Renal pelvis (tissue), 12 donors: ENCODE measurements at places on chromosomes 12 and 14. TPM values are rescaled to one million over a fixed set of nuclear protein-coding genes. Genes with fewer than 3 reads are reported as not detected.

GRCh38 chr12:124604264-124604680 lies 36.9 kb upstream of the NCOR2 start:
- DNase-seq = no peak

- DNase-seq = no peak
Measured at GRCh38 chr14:22547313-22547947, 41.6 kb downstream of the DAD1 start.

DNA sequence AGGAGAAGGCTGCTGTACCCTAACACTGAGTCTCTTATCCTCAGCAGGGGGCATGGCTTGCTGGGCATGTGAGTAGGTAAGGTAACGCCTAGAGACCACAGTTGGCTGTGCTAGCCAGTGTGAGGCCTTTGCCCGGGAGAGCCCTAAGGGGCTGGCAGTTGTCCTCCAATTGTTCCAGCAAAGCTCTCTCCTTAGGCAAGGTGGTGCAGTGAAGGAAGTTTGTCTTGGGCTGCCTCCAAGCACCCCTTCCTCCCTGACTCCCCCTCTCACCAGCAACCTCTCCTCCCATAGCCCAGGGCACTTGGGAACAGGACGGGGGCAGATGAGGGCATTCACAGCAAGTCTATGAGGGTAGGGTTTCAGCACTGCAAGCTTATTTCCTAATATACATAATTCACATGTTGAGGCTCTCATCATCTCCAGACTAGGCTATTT lies 23.0 kb downstream of the LACRT start:
- no peak for DNase-seq

- DNase-seq = no peak
Measured at GRCh38 chr12:21526721-21527345, 737 bp downstream of the SPX start.

- no peak for DNase-seq
Measured at GRCh38 chr12:3496957-3497356, 6.0 kb downstream of the PRMT8 start.

DNA sequence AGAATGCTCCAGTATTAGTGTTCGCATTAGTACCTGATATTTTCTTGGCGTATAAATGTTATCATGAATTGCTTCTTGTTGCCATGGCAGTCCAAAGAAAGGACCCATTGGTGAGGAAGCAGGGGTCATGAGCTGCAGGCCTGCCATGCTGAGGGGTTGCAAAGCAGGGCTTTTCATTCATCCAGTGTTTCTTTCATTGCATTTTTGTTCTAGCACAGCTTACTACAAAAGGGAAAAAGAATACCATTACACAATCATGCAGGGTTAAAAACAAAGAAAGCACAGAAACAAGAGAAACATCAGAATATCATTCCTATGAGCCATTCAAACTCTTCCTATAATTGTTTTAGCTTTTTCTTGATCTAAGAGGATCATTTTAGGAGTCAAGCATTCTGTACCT lies 24.0 kb downstream of the DICER1 start:
- DNase-seq = no peak

- DNase-seq = peak; percentile 40
Measured at GRCh38 chr14:85444635-85445034, 85.3 kb upstream of the FLRT2 start.

GRCh38 chr12:51973560-51973959 lies 22.1 kb downstream of the ACVR1B start:
- DNase-seq = no peak

GRCh38 chr12:28308891-28309290 lies 118.6 kb downstream of the CCDC91 start:
- DNase-seq = no peak

- peak; percentile 59 for DNase-seq
Measured at GRCh38 chr14:89415159-89415558, 1.9 kb downstream of the FOXN3 start.

- DNase-seq = no peak
Measured at GRCh38 chr14:105155071-105155651, 13.4 kb downstream of the JAG2 start.

GRCh38 chr14:101997429-101998336 lies 33.3 kb downstream of the DYNC1H1 start:
- DNase-seq = no peak

DNA sequence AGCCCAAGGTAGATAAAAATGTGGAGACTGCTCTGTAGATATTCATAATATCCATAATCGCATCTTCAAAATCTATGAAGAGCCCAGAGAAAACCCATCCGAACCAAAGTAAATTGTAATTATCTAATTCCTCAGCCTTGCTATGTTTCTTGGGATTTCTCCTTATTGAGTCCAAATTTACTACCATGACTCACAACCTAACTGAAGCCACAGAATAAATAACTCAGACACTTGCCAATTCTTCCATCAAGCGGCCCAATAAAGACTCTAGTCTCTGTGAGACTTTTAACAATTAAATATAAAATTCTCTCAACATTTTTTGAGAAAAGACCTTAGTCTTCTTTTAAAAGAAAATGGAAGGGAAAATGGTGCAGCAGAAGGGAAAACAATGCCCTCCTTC lies 409.8 kb downstream of the DAD1 start:
- DNase-seq = no peak

DNA sequence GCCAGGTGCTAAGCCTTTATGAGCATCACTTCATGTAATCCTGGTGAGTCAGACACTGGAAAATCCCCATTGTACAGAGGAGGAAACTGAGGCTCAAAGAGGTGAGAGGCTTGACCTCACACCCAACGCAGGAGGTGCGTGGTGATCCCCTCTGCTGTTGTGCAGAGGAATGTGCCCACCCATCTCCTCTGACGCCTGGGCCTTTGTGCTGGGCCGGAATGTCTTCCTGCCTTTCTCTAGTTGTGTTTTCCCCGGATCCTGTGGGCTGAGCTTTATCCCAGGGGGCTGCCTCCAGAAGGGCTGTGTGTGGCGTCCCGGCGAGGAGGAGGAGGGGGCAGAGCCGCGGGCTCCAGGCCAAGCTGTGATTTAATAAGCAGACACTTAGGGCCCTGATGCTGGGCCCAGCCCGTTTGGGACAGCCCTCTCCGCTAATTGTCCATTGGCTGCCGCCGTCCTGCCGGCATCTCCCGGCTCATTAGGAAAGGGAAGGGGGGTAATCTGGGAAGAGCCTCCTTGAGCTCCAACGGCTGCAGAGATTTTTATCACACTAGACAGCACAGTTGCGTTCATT lies 653.6 kb downstream of the MED13L start:
- DNase-seq = no peak

DNA sequence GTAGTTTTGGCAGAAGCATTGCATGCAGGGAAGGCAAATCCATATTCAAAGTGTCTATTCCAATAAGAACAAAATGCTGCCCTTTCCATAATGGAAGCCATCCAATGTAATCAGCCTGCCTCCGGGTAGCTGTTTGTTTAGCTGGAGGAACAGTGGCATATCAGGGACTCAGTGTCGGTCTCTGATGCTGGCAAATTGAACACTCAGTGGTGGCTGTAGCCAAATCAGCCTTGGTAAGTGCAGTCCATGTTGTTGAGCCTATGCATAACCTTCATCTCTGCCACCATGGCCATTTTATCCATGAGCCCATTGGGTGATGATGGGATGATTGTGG lies 147.8 kb upstream of the MAX start:
- no peak for DNase-seq

DNA sequence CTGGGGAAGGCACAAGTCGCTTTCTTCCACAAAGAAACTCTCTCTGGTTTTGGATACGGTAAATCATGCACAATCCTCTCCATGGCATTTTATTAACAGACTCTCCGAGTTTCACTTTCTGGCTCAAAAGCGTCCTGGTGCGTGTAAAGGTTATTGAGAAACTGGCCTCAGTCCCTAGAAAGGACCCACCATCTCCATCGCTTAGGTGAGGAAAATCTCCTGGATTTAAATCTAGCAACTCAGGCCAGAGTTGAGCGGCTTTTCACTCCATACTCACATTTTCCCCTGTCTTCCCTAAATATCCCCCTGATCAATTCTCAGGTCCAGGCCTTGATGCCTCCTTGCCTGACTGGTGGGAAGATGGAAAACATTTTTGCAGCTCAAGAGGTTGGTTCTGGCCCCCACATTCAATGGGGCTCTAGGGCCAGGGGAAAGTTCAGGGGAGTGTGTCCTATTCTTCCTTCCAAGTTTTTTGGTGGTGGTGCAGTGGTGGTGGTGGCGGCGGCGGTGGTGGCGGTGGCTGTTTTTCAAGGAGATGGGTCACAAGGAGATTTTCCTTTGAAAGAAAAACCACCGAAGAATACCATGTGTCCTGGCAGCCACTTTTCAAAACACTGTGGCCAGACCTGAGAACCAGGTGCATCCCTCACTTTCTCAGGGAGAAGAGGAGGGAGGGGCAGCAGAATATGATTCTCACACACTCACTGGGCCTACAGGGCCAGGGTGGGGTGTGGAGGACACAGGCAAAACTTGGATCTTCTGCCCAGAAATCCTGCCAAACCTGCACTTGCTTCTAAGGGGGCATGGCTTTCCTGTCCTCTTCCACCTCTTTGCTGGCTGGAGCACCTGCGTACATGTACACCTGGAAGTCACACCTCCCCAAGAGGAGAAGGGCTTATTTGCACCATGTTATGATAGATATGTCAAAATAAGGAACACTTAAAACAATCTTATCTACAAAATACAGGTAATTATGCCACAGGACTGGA lies 46.7 kb upstream of the PNMA1 start:
- no peak for DNase-seq

- DNase-seq = no peak
Measured at GRCh38 chr12:71195338-71195896, 37.6 kb upstream of the TSPAN8 start.

- DNase-seq = no peak
Measured at GRCh38 chr14:94213021-94213420, 38.9 kb downstream of the PPP4R4 start.

GRCh38 chr14:52678591-52678990 lies 16.8 kb downstream of the ERO1A start:
- no peak for DNase-seq

GRCh38 chr12:48947727-48948126 lies 9.6 kb downstream of the ARF3 start:
- DNase-seq = no peak

GRCh38 chr12:1564067-1564466 lies 30.3 kb downstream of the FBXL14 start:
- no peak for DNase-seq

DNA sequence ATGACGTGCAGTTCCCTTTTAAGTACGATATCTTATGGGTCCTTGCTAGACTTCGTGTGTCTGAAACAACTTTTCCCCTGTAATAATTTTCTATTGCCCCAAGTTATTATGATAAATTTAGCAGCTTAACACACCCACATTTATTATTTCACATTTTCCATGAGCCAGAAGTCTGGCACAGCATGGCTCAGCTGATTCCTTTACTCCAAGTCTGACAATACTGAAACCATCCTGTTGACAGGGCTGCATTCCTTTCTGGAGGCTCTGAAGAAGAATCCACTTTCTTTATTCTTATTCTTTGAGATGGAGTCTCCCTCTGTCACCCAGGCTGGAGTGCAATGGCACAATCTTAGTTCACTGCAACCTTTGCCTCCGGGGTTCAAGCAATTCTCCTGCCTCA lies 80.9 kb downstream of the DENND5B start:
- DNase-seq = no peak

- DNase-seq = peak; percentile 88
Measured at GRCh38 chr12:6540181-6540877, 6.0 kb downstream of the GAPDH start.

DNA sequence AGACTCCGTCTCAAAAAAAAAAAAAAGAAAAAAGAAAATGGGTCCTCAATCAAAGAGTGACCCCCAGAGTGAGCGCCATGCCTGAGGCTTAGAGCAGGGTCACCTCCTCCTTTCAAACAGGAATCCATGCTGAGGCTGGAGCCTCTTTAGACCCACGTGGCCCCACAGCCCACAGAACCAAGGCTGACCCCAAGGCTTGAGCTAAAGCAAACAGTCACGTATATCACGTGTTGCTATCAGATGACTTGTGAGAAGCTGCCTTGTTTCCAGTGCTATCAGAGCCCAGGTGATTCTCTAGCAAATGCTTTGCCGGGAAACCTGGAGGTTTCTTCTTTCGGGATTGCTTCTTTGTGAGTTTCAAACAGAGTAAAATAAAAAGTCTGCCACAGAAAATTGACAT lies 31.7 kb upstream of the DYNC1H1 start:
- DNase-seq = no peak

- no peak for DNase-seq
Measured at GRCh38 chr14:23669441-23669840, 33.3 kb downstream of the DHRS2 start.

GRCh38 chr12:104508752-104509446 lies 52.2 kb downstream of the CHST11 start:
- no peak for DNase-seq

DNA sequence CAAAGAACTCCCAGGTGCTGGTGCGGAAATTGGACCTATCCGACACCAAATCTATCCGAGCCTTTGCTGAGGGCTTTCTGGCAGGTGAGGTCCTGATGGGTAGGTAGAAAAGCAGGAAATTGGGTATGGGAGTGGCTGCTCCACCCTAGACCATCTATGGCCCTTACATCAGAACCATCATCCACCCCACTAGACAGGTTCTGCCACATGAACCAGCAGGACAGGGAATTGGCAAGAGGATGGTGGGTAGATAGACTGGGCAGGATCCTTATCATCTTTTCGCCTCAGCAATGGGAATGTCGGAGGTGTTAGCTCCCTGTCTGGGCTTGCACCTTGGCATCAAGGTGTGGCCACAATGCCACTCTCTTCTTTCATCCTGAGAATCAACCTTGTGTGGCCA lies 23.5 kb downstream of the RDH12 start:
- DNase-seq = no peak

GRCh38 chr14:98689951-98690350 lies 582.0 kb downstream of the BCL11B start:
- no peak for DNase-seq

DNA sequence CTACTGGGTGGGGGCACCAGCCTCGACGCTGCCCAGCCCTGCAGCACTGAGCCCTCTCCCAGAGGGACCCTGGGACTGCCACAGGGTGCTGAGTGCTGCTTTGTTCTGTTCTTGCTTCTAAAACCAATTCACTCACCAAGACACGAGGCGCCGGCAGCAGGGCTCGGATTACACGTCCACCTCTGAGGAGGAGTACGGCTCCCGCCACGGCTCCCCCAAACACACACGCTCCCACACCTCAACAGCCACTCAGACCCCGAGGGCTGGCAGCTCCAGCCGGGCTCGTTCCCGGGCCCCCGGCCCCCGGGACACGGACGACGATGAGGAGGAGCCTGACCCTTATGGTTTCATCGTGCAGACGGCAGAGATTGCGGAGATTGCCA lies 24.3 kb downstream of the CEP170B start:
- no peak for DNase-seq

SALL2 gene
- polyA plus RNA-seq = 74.4 TPM

CRACR2A gene
- polyA plus RNA-seq = 1.3 TPM

PZP gene
- 0.30 TPM for polyA plus RNA-seq

HCFC2 gene
- polyA plus RNA-seq = 14.0 TPM

MYBPC1 gene
- polyA plus RNA-seq = 0.39 TPM

PROX2 gene
- 3.3 TPM for polyA plus RNA-seq

CCDC196 gene
- 0.21 TPM for polyA plus RNA-seq

MANSC4 gene
- 0.51 TPM for polyA plus RNA-seq

SLC16A7 gene
- 3.4 TPM for polyA plus RNA-seq

OS9 gene
- polyA plus RNA-seq = 220 TPM

ANKS1B gene
- polyA plus RNA-seq = 4.2 TPM

GDF11 gene
- polyA plus RNA-seq = 24.6 TPM

LYZ gene
- polyA plus RNA-seq = 27.1 TPM

C14orf39 gene
- 0.36 TPM for polyA plus RNA-seq

KCNC2 gene
- 0.56 TPM for polyA plus RNA-seq

PTPRR gene
- polyA plus RNA-seq = 0.58 TPM

B4GALNT3 gene
- polyA plus RNA-seq = 15.1 TPM
